C1 segment of cervical spinal cord (tissue), 14 donors: ENCODE measurements at places on chromosomes 1 and 21.
A peak's percentile ranks its signal among the peaks of the same experiment; 100 is the strongest.

DNA sequence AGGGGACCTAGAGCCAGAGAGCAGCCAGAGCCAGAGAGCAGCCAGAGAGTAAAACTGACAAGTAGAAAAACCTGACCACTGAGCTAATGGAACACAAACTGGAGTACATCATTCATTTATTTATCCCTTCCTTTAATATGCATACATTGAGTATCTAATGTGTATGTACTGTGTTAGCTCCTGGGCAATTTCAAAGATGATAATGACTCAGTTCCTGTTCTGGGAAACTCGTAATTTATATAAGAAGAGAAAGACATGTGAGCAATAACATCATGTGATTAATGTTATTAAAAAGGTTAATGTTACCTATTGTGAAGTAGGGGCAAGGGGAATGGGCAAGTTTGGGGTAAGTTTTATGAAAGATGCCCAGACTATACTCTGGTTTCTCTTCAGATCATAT, 199.9 kb downstream of the TNR start:
- no peak for DNase-seq

DNA sequence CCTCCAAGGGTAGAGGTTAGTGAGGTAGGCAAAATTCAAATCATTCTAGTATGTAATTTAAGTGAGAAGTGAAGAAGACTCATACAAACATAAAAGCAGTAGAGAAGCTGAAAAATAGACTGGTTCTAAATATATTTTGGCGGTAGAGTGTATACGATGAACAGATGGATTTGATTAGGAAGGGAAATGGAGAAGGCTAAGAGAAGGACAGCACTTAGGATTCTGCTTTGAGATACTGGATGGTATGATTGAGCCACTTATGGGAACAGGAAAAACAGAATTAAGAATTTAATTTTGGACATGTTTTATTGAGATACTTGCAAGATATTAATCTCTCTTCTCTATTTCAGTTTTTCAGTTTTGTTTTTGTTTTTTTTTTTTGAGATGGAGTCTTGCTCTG, 60.1 kb downstream of the EPB41 start:
- no peak for DNase-seq

- DNase-seq, result no peak
These were observed 63.2 kb downstream of the IER5 start for GRCh38 chr1:181151378-181152326.

GRCh38 chr1:186435336-186435735, 25.6 kb downstream of the PDC start:
- no peak for DNase-seq

DNA sequence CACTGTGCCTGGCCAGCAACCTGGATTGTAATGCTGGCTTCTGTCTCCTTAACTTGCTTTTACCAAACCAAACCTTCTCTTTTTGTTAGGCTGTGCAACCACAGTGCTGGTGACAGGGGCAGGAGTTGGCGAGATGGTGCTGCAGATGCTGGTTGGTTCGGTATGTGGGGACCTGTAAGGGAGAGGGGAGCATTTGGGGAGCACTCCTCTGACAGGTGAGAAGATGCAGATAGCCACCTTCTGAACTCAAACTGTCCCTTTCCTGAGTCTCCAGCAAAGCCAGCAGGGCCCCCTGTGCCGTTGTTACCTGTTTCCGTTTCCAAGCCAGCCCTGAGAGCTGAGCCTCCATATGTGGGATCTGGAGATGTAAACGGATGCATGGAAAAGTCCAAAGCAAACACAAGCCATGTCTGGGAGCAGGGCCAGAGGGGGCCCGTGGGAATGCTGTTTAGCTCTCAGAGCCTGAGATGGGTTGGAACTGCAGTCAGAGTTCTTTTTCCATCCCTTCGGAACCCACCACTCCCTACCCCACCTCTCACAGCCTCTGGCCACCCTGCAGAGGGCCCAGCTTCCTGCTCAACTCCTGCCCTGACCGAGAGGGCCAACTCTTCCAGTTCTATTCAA, 34.0 kb downstream of the ELK4 start:
- peak; percentile 37 for DNase-seq
